ENCODE measurements at places on chromosomes 11 and 22.

DNA sequence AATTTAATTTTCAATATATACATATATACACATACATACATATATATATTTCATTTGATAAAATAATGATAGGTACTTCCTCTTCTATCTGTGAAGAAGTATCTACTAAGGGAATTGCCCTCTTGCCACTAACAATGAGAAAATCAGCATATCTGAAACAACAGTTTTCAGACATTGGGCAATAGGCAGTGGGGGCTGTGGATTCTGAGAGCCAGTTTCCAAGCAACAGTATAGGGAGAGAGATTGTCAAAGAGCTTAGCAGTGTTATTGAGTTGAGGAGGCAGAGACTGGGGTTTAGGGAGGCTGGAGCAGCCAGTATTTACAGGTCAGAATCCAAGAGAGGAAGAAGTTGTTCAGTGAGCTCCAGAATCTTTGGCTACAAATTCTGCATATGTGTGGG lies 119.3 kb downstream of the ARFGAP2 start:
- DNase-seq, result no peak

GRCh38 chr11:34585735-34586487 lies 35.0 kb upstream of the EHF start:
- DNase-seq, result no peak

DNA sequence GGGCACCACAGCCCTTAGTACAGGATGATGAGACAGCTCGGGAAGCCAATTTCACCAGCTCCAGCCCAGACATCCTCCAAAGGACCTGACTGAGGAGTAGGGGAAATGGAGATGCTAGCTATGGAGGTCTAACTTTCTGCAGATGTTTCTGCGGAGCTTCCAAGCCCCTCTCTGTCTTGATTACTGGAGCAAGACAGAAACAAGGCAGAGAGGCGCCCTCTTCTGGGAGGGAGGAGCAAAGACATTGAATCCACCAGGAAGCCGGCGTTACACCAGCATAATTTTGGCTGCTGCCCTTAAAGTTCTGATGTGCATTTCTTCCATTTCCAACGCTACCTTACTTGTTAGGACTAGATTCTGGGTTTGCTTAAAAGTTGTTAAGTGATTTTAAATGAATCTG lies 107.3 kb upstream of the HSD17B12 start:
- no peak for DNase-seq

DNA sequence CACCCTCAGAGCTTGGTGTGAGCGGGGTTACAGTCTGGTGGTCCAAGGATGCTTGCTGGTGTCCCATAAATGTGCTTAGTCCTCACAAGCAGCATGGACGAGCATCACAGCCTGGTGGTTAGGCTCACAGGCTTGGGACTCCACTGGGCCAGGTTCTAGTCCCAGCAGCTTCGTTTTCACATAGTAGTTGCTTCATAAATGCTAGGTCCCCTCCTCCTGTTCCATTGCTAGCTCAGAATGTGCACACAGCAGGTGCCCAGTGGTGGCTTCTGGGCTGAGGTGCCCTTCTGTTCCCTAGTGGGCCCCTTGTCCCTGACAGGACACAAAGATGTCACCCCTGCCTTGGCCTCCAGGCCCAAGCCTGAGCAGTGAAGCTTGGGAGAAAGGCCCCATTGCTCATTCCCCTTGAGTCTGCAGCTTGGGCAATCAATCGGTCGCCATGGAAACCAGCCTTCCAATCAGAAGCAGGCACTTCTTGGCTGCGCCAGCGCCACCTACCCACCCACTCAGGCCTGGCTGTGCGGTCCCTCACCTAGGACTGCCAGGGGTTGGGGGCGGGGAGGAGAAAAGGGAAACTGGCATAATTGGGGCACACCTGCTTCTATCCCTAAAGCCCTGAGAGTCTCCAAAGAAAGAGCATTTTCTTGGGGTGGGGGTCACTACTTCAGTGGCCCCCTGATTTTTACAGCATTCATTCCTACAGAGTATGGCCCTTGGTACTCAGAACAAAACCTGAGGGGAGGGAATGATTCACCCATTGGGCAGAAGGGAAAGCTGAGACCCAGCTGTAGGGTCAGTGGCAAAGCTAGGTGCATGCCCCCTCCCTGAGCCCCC lies 48.1 kb downstream of the CYTH4 start:
- no peak for DNase-seq

- no peak for DNase-seq
Observed at GRCh38 chr11:68598816-68599653, 85.3 kb upstream of the GAL start.

- no peak for DNase-seq
Observed at GRCh38 chr11:1820463-1821325, 14.1 kb upstream of the SYT8 start.

- no peak for DNase-seq
Observed at GRCh38 chr11:44351006-44351660, 41.2 kb upstream of the ALX4 start.

DNA sequence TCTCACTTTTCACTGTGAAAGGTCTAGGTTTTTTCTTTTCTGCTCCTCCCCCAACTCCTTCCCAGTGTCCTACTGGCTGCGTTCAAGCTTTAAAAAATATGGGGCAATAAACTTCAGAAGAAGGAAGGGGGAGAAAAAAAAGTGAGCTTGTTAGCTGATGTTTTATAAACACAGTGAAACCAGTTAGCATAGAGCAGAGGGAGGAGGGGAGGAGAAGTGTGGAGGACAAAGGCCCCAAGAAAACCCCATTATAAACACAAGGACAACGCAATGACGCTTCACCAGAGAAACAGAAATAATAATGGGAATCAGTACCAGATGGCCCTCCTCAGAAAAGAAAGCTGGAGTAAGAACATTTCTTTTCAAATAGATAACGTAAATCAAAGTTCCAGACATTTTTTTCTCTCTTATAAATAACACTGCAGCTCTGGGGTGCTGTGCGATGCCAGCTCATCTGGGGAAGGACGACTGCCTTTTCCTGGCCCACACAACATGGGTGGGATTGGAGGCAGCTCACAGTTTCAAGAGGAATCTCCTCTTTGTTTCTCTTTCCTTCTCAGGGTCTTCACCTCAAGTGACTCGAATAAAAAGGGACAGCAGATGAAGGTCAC lies 235.4 kb upstream of the NARS2 start:
- DNase-seq, result no peak

DNA sequence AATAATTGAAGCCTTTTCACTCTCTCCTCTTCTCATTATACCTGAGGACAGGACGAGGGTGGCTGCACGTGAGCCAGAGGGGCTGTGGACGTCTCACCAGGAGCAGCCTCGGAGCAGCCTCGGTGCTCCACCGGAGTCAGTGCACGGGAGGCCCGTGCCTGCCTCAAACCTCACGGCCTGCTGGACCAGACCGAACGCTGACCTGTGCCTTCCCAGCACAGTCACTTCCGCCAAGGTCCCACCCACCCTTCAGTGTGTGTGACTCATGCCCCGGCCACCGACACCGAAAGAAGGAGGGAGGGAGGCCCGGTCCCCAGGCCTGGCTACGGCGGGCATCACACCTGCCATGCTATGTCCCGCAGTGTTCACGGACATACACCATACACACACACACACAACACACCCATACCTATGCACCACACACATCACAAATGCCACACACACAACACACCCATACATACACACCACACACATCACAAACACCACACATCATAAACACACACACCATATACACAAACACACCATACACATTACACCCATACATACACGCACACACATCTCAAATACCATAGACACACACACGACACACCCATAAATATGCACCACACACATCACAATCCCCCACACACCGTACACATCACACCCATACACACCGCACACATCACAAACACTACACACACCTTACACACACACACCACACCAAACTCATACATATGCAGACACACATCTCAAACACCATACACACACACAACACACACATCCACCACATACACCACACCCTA lies 1506.5 kb downstream of the TBC1D22A start:
- DNase-seq, result no peak

- no peak for DNase-seq
Observed at GRCh38 chr22:35645646-35646045, 2.6 kb upstream of the APOL6 start.

- DNase-seq, result no peak
Observed at GRCh38 chr11:103109818-103110388, 677 bp downstream of the DYNC2H1 start.

DNA sequence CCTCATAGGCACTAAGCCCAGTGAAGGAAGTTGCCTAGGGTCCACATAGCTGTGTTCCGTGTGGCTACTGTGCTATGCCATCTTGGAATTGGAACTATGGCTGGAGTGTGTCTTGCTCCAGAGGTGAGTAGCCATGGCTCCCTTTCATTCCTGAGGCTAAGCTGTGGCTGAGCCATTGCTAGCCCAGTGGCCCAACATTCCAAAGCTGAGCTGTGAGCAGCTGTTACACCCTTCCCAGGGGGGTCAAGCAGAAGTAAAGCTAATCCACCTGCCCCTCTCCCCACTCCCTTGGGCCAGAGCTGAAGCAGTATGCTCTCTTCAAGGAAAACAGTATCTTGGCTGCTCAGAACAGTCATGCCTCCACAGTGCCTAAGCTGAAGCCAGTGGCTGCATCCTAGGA lies 51.1 kb downstream of the USP35 start:
- DNase-seq, result no peak

GRCh38 chr22:34489861-34490260 lies 569.6 kb upstream of the LARGE1 start:
- no peak for DNase-seq

GRCh38 chr11:3104051-3104714 lies 47.0 kb upstream of the CARS1 start:
- DNase-seq, result no peak

GRCh38 chr11:46253258-46254132 lies 24.0 kb upstream of the CREB3L1 start:
- no peak for DNase-seq

- no peak for DNase-seq
Observed at GRCh38 chr11:12943311-12943710, 65.8 kb upstream of the RASSF10 start.

DNA sequence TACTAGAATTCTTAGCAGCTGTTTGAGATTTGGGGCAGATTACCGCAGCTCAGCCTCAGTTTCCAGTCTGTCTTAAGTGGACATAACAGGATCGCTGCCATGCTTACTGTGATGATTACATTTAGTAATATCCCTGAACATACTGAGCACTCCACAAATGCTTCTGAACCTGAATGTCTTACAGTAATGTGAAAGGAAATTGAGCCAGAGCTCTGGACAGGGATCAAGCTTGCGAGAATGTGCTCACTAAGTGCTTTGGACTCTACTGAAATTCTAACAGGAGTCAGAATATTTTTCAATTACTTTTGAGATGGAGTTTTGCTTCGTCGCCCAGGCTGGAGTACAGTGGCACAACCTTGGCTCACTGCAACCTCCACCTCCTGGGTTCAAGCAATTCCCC lies 118.6 kb upstream of the RASSF10 start:
- DNase-seq, result no peak

DNA sequence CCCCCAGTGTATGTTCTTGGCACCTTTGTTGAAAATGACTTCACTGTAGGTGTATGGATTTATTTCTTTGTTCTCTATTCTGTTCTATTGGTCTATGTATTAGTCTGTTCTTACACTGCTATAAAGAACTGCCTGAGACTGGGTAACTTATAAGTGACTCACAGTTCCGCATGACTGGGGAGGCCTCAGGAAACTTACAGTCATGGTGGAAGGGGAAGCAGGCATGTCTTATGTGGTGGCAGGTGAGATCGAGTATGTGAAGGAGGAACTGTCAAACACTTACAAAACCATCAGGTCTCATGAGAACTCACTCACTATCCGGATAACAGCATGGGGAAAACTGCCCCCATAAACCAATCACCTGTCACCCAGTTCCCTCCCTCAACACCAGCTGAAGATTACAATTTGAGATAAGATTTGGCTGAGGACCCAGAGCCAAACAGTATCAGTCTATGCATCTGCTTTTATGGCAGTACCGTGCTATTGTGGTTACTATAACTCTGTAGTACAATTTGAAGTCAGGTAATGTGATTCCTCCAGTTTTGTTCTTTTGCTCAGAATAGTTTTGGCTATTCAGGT lies 836.2 kb downstream of the DLG2 start:
- no peak for DNase-seq

GRCh38 chr11:119902656-119903231 lies 173.7 kb upstream of the NECTIN1 start:
- no peak for DNase-seq

DNA sequence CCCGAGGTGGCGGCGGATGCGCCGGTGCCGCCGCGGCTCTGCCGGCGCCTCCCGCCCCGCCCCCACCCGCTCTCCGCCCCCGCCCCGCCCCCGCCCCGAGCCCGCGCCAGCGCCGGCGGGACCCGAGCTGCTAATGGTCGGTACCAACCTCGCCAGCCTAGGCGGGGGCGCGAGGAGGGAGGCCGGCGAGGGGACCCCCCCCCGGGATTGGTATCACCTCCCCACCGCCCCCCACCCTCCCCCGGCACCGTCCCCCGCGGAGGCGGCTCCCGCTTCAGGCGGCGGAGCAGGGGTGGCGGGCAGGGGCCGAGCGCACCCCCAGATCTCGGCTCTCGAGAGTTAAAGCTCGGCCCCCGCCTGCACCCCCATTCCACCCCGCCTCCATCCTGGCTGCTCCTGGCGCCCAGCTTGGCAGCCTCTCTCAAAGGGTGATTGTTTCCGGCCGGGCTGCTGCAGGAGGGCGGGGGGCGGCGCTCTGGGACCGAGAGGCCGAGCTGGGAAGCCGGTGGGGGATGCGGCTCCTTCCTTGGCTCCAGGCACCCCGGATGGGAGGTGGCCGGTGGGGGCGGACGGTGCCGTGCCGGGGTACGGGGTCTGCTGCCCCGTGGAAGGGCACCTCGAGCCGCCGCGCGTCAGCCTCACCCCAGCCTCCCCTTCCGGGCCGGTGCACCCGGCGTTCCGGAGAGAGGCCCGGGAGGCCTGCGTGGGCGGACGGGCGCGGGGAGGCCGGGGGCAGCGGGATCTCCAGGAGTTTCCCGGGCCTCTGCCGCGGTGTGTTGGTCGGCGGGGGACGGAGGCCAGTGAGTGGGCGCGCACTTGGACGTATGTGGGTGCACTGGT lies at the start of gene B3GAT1:
B3GAT1 (minus strand) TSS at position 40 of the 840 bp plus-strand sequence. CDS start 24,583 bp downstream, outside the sequence.
- DNase-seq, result no peak

DNA sequence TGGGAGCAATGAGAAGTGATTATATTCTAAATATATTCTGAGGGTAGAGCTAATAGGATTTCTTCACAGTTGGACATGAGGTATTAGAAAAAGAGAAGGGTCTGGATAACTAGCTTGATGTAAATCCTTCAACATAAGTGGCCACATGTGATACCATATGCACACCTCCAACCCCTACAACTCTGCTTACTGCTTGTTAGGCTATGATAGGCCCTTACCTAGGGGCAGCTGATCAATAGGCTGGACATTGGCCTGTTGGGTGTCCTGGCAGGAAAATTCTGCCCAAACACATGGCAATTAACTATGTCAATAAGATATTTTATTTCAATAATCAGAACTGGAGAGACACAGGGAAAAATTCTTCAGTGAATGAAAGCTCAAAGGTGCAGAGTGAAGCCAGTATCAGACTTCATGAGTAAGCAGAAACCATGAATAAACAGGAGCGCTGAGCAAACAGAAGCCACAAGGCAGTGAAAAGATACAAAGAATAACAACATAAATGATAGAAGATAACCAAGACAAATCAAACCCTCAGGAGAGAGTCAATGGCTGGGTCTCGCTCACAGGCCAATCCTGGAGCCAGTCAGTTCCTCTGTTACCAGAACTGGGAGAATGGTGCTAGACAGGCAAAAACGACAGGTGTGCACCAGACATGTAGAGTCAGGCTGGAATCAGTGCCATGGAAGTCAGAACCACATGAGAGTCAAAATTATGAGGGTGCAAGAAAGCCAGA lies 46.3 kb upstream of the PSMA1 start:
- DNase-seq, result no peak
